ENCODE measurements at places on chromosomes 6 and 20. TPM values are rescaled to one million over a fixed set of nuclear protein-coding genes. Genes with fewer than 3 reads are reported as not detected.

OPRL1 gene
- total RNA-seq = 34.0 TPM

MTFR2 gene
- 7.2 TPM for total RNA-seq

PRRT1 gene
- 0.75 TPM for total RNA-seq

ANKRD6 gene
- total RNA-seq = not detected

APCDD1L gene
- not detected for total RNA-seq

LY6G6C gene
- total RNA-seq = not detected

SLC17A2 gene
- not detected for total RNA-seq

HDGFL1 gene
- not detected for total RNA-seq

CLPSL2 gene
- total RNA-seq = not detected

TMEM30A gene
- 39.6 TPM for total RNA-seq

SPDEF gene
- not detected for total RNA-seq

MOXD1 gene
- total RNA-seq = not detected

C20orf144 gene
- total RNA-seq = 0.69 TPM

ANGPT4 gene
- total RNA-seq = not detected

DEFB113 gene
- not detected for total RNA-seq

PSORS1C2 gene
- total RNA-seq = not detected

CD109 gene
- not detected for total RNA-seq

FNDC1 gene
- total RNA-seq = 73.2 TPM

COL10A1 gene
- total RNA-seq = not detected

VSX1 gene
- not detected for total RNA-seq

SCRT2 gene
- total RNA-seq = not detected

FGD2 gene
- 37.1 TPM for total RNA-seq

MAVS gene
- total RNA-seq = 22.7 TPM

COL11A2 gene
- total RNA-seq = 1.0 TPM

RFX6 gene
- not detected for total RNA-seq

ULBP3 gene
- total RNA-seq = 1.7 TPM

ENTPD6 gene
- total RNA-seq = 125 TPM

LY6G5C gene
- 0.51 TPM for total RNA-seq

ECT2L gene
- not detected for total RNA-seq

DEFB110 gene
- not detected for total RNA-seq

TRDN gene
- not detected for total RNA-seq

PRSS16 gene
- total RNA-seq = not detected

LPA gene
- not detected for total RNA-seq

CDH26 gene
- not detected for total RNA-seq

GATA5 gene
- total RNA-seq = not detected

PKHD1 gene
- total RNA-seq = 0.11 TPM

PLCB1 gene
- 0.82 TPM for total RNA-seq

BPIFB1 gene
- not detected for total RNA-seq

GJA1 gene
- total RNA-seq = not detected

ZNF334 gene
- not detected for total RNA-seq

PPP1R3G gene
- total RNA-seq = not detected

MUC22 gene
- not detected for total RNA-seq

SYNDIG1 gene
- total RNA-seq = not detected

PARD6B gene
- total RNA-seq = 2.6 TPM

DDRGK1 gene
- 48.5 TPM for total RNA-seq

HLA-F gene
- 8.5 TPM for total RNA-seq

SYCP2L gene
- total RNA-seq = 0.11 TPM

TJAP1 gene
- total RNA-seq = 16.3 TPM

ANKRD66 gene
- not detected for total RNA-seq

APOM gene
- total RNA-seq = 6.7 TPM

SIRPD gene
- not detected for total RNA-seq

FITM2 gene
- 3.0 TPM for total RNA-seq

TMEM74B gene
- total RNA-seq = not detected

HCRTR2 gene
- not detected for total RNA-seq

IL20RA gene
- total RNA-seq = not detected

PDE7B gene
- total RNA-seq = not detected

ARFGEF2 gene
- total RNA-seq = 28.7 TPM

MMP24OS gene
- total RNA-seq = 17.1 TPM

All from Karpas-422 (cell line).